ENCODE measurements at places on chromosomes 2 and 18. TPM values are rescaled to one million over a fixed set of nuclear protein-coding genes. Genes with fewer than 3 reads are reported as not detected.

GRCh38 chr2:240563951-240564560 is 3.9 kb downstream of the DUSP28 start:
- H3K4me3 ChIP-seq: no peak overlapping the region
- H3K36me3 ChIP-seq: no peaks in the 10 kb centered on the region
- peak overlapping the region; percentile 75 for H3K27ac ChIP-seq
- DNase-seq: no peak

GRCh38 chr2:184729581-184729980 is 131.3 kb downstream of the ZNF804A start:
- no peaks in the 10 kb centered on the region for H3K27me3 ChIP-seq
- H3K27ac ChIP-seq: no peak overlapping the region
- no peaks in the 10 kb centered on the region for H3K4me1 ChIP-seq
- H3K4me3 ChIP-seq: no peak overlapping the region

- H3K36me3 ChIP-seq: no peaks in the 10 kb centered on the region
- H3K4me3 ChIP-seq: no peak overlapping the region
- peak; percentile 26 for DNase-seq
- no peak overlapping the region for H3K27ac ChIP-seq
- no peaks in the 10 kb centered on the region for H3K27me3 ChIP-seq
Measured at GRCh38 chr2:46490521-46491141, 11.3 kb downstream of the TMEM247 start.

GRCh38 chr18:13800505-13801259 is 23.3 kb upstream of the MC5R start:
- no peaks in the 10 kb centered on the region for H3K4me1 ChIP-seq
- peak overlapping the region; percentile 35 for H3K4me3 ChIP-seq
- H3K27ac ChIP-seq: no peak overlapping the region
- no peaks in the 10 kb centered on the region for H3K36me3 ChIP-seq

DNA sequence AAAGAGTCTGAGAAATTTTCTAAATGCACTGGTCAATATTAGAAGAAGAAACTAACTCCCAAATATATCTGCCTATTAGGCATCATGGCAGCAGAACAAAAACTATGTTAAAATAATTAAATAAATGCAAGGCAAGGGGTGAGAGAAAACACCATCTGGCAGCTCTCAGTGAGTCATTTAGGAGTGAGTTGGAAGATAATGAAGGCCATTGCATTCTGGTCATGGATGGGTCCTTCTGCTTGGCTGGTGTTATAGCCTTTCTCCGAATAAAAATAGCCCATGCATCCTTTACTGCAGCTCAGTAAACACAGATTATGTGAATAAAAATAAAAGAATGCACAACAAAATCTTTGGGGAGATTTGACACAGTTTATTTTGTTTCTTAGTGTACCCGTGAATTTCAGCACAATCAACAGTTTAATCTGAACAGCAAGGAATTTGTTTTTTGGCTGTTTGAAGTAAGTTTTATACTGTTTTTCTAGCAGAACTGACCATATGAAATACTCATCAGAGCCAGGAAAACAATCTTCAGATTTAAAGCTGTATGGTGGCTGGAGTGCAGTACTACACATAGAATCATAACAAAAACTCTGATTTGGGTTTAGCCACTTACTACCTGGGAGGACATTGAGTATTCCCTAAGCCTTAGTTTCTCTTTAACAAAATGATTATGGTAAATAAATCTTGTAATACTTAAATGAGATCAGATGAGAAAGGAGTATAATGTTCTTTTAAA is 225.1 kb upstream of the ITGA4 start:
- H3K4me3 ChIP-seq: no peak overlapping the region
- no peak for DNase-seq
- H3K4me1 ChIP-seq: no peaks in the 10 kb centered on the region

DNA sequence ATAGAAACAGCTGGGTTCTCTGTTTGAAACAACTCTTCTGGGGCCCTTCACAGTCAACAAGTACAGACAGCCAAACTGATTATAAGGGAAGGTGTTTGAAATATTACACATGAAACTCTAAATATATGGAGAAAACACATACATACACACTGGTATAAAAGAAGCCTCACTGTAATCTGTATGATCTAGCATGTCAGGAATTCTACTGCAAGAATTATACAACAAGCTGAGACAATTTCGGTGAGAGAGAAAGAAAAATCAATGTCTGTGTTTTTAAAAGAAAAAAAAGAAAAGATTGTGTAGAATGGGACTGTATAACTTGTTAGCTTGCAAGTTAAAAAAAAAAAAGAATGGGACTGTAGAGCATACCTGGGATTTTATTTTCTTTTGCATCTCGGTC is 26.3 kb downstream of the IRS1 start:
- peaks cover 15% of the 10 kb centered on the region for H3K4me1 ChIP-seq
- H3K4me3 ChIP-seq: no peak overlapping the region
- peak overlapping the region; percentile 98 for H3K27ac ChIP-seq
- peak; percentile 44 for DNase-seq

- peak within 1 kb of the TSS; percentile 57 for H3K4me3 ChIP-seq
- H3K4me1 ChIP-seq: peaks cover 34% of the 10 kb centered on the region
- peak; percentile 37 for DNase-seq
- H3K36me3 ChIP-seq: peaks cover 5% of the 10 kb centered on the region
- H3K27me3 ChIP-seq: peaks cover 16% of the 10 kb centered on the region
Measured at GRCh38 chr2:219253753-219254589, at the start of gene TUBA4A. TUBA4A (minus strand) TSS chr2:219253918; CDS start chr2:219253858, 60 bp downstream.

Gene TCF7L1
- total RNA-seq: 0.72 TPM

Gene NPC1
- total RNA-seq: 7.9 TPM

Data from IMR-90 (cell line).